NCI-H2029 (cell line): ENCODE measurements at places on chromosomes 1 and 21.

- DNase-seq: no peak
Measured at GRCh38 chr1:12287869-12288268, 58.0 kb downstream of the VPS13D start.

GRCh38 chr1:43764581-43764980, 57.2 kb downstream of the ST3GAL3 start:
- DNase-seq: peak; percentile 87

DNA sequence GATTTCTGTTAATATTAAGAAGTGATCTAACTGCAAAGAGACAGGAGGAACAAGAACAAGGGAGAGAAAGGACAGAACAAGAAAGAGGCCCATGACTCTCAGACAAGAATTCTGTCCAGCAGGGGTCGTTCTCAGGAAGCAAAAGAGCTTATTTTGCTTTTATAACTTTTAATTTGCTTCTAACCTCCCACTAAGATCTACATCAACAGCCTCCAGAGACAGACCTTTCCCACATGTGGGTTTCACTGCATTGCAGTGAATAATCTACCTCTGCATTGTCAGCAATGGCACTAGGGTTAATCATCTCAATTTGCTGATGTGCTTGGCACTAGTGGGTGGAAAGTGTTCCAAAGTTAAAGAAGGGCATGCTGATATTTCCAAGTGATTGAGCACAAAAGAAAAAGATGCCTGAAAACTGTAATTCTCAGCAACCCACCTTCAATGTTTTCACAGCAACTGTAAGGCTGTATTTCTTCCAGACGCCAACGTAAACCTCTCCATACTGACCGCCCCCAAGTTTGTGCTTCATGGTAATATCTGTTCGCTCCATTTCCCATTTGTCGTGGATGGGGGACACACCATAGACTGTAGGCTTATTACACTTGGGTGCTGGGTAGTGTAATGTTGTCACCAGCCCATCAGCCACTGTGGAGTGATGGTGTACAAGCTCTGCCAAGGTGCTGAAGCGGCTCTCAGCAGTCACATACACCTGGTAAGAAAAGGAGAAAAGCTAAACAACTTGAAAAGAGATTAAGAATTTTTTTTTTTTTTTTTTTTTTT, 39.5 kb downstream of the TOR3A start:
- no peak for DNase-seq

GRCh38 chr1:110056776-110057175, 13.7 kb downstream of the ALX3 start:
- no peak for DNase-seq

- DNase-seq: peak; percentile 67
Measured at GRCh38 chr1:119611701-119612113, 36.4 kb downstream of the ZNF697 start.

DNA sequence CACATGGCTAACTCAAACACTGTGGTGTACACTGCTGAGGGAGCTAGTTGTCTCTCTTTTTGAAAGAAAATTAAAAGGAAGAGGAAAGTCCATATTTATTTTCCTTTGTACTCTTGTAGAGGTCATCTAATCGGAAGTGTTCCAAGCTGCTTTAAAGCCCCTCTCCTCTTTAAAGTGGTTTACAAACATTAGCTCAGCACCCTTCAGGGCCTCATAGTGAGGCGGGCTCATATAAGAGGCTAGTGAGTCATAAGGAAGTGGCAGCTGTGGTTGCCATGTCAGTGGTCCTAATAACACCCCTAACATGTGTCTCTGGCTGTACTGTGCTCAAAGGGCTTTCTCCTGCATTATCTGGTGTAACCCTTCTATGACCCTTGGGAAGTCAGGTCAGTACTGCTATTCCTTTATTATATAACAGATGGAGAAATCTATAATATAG, 104.4 kb upstream of the SERBP1 start:
- DNase-seq: peak; percentile 97

DNA sequence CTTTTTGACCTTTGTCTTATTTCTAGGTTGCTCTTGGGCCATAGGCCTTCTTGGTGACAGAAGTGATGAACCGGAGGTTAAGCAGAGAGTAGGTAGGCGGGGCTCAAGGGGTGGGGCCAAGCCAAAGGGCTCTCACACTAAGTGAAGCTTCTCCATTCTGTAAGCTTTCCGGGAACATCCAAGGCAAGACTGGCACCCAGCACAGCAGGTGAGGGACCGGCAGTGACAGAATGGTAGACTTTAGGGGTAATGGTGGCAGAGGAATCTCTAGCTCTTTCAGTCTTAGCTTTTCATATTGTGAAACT, at the start of gene TNFAIP8L2:
Gene TNFAIP8L2, plus strand, starts transcription at position 135 of the 305 bp plus-strand sequence. CDS start 2,049 bp downstream, outside the sequence.
- DNase-seq: no peak

DNA sequence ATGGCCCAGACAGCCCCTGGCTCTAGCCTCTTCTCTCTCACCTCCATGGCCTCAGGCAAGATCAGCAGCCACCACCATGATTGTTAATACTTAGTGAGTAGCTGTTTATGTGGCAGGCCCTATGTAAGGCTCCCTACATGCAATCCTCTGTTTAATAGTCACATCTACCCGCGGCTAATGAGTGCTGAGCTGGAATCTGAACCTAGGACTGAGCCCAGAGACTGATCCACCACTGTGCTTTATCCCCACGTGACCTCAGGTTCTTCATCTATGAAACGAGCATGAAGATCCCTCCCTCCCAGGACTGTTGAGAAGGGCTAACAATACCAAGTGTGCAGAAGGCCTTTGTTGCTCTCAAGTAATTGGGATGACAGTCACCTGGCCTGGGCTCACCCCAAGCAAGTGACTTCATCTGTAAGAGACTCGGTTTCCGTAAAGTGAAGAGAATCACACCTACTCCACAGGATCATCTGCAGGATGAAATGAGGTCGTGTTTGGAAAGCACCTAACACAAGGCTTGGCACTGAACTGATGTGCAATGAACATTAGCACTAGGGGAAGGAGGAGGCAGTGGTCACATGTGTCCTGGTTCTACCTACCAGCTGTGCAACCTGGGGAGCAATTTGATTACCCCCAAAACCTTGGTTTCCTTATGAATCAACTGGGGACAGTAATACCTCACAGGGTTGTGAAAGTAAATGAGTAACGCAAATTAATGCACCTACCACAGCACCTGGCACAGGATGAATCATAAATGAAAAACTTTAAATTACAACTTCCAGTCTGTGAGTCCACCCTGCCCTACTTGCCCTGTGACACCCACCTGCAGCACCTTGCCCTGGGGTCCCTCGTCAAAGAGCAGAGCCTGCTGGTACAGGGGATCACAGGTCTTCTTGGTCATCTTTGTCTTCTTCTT, 37.2 kb downstream of the RIMS3 start:
- DNase-seq: no peak

DNA sequence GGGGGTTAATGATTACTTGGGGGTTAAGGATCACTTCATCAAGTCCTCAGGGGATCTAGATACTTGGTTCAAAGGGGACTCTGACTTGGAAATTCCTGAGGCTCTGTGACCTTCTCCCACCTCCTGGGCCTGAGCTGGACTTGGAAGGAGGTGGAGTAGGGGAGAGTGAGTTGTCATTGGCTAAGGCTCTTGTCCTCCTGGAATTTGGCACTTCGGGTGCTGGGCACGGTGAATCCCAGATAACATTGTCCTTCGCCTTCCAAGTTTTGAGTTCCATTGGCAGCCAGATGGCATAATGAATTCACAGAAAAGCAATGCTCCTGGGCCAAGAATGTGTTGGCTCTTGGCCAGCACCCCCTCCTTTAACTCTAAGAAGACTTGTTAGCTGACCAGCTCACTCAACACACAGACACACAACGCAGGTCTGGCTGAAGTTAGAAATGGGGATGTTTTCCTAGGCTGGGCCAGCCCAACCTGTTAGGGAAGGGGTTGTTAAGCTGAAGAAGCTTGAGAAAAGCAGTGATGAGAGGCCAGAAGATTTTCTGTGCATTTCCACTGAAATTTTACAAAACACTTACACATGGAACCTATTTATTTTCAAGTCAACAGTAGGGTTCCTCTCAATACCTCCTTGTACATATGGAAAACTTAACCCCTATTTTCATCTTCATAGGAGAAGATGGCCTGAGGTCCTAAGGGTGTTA, 29.7 kb downstream of the SLC26A9 start:
- no peak for DNase-seq

DNA sequence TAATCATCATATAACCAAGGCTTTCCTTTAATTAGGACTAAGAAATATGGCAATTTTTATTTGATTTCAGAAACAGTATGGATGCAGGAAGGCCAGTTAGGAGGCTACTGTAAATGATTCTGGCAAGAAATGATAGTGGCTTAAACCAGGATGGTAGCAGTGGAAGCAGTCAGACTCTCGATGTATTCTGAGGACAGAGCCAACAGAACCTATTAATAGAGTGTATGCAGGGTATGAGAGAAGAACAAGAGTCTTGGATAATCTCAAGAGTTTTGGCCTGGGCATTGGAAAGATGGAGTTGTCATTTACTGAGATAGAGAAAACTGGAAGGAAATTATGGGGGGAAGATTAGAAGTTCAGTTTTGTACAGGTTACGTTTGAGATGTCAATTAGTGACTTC, 73.3 kb upstream of the GNG4 start:
- no peak for DNase-seq

DNA sequence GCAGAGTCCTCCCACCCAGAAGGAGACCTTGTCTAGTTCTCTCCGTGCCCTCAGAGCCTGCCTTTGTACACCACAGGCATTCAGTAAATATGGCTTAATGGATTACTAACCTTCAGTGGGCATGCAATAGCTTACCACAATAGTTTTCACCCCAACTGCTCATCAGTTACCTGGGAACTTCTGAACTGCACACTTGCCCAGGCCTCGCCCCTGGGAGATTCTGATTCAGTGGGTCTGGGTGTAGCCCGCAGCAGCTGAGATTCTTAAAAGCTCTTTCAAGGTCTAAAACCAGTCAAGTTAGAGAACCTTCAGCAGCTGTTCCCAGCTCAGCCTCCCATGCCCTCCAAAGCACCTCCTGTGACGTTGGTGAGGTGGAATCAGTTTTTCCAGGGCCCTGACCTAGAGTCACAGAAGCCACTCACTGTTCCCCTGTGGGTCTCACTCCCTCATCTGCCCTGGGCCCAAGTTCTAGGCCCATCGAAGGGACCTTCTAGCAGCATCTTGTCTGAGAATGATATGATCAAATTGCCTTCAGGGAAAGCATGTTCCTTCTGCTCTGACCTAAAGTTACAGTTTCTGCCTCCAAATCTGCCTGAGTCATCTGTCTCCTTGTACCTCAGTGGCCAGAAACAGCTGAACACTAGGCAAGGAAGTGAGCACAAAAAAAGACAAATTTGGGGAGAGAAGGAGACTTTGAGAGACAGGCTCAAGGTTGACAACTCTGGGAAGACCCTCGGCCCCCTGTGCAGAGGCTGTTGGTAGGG, 10.8 kb downstream of the ASAP3 start:
- DNase-seq: no peak

GRCh38 chr21:33801424-33802405, 113.9 kb downstream of the ATP5PO start:
- DNase-seq: peak; percentile 97

DNA sequence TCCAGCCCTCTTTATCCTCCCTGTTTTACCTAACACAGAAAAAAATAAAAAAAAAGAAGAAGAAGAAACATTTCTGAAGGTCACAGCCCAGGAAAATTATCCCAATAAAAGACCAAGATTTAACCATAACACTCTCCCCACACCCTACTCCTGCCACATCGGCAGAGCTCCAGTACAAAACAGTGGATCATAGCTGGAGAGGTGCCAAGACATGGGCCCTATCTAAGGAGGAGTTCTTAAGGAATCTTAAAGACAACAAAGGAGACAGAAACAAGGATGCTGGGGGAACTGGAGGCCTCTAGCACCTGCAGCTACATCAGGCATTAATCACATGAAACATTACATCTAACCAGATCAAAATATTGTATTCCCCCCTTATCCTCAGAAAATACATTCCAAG, 432.8 kb downstream of the MATN1 start:
- DNase-seq: no peak

GRCh38 chr1:232262991-232263390, 366.9 kb downstream of the SIPA1L2 start:
- DNase-seq: no peak

GRCh38 chr1:118982266-118982665, 5.9 kb downstream of the TBX15 start:
- no peak for DNase-seq

DNA sequence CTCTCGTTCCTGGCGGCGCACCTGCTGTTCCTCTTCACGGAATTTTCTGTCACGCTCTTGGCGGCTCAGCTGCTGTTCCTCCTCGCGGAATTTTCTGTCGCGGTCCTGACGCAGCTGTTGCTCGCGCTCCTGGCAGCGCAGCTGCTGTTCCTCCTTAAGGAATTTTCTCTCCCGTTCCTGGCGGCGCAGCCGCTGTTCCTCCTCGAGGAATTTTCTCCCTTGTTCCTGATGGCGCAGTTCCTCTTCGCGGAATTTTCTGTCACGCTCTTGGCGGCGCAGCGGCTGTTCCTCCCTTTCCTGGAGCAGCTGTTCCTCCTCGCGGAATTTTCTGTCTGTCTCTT, 6.4 kb downstream of the TCHH start:
- DNase-seq: no peak

DNA sequence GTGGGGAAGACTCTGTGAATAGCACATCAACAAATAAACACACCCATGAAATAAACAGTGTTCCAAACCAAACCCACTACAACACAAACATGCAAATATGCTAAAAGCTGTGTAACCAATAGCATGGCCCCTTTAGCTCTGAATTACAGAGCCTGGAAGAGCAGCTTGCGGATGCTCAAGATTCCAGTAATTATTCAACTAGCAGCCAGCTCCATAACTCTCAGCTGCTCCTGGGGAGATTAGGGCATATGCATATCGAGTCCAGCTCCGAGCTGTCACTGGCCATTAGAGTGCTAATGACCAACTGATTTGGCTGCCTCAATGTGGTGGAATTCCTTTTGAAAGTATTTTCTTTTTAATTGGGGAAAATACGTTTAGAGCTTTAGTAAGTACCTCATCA, 207.1 kb downstream of the HHAT start:
- DNase-seq: no peak

- DNase-seq: no peak
Measured at GRCh38 chr1:115697619-115698018, 55.8 kb downstream of the VANGL1 start.

- DNase-seq: no peak
Measured at GRCh38 chr1:24864370-24864777, 65.7 kb downstream of the RUNX3 start.

DNA sequence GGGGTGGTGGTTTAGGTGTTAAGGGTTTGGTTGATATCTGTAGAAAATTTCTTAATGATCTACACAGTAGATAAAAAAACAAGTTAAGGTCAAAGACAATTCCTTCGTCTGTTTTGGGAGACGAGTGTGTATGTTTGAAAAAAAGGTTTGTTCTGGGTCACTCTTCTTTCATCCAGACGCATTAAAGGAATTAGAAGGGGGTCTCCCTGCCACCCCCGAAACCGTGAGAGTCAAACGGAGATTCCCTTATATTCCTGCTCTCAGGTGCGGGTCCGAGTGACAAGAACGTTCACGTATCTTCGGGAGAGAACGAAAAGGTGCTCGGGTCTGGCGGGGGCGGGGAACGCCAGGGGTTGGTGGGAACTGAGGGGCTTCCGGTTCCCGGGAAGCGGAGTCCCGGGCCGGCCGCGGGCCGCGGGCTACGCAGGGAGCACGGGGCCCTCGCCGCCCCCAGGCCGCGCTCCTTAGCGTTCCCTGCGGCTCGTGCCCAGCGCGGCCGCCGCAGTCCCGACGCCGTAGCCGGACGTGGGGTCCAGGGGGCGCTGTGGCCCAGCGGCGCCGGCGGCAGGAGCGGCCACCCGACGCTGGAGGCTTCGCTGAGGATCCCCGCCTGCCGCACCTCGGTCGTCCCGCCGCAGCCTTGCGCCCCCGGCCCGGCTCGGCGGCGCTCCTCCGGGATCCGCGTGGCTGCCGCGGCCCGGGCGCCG, at the start of gene ZFYVE9:
Gene ZFYVE9, plus strand, starts transcription at position 577 of the 707 bp plus-strand sequence. CDS start 91,118 bp downstream, outside the sequence.
- DNase-seq: peak; percentile 86
